ENCODE measurements at places on chromosomes 5 and 9. TPM values are rescaled to one million over a fixed set of nuclear protein-coding genes. Genes with fewer than 3 reads are reported as not detected.

- no peak for DNase-seq
Observed at GRCh38 chr5:150213530-150213929, 23.7 kb downstream of the SLC6A7 start.

DNA sequence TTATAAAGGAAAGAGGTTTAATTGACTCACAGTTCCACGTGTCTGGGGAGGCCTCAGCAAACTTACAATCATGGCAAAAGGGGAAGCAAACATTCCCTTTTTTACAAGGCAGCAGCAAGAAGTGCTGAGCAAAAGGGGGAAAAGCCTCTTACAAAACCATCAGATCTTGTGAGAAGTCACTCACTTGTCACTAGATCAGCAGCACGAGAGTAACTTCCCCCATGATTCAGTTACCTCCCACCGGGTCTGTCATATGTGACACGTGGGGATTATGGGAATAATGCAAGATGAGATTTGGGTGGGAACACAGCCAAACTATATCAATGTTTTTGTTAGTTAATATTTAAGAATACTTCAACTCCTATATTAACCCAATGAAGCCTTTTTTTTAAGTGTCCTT is 275.2 kb upstream of the CDH9 start:
- no peak for DNase-seq

DNA sequence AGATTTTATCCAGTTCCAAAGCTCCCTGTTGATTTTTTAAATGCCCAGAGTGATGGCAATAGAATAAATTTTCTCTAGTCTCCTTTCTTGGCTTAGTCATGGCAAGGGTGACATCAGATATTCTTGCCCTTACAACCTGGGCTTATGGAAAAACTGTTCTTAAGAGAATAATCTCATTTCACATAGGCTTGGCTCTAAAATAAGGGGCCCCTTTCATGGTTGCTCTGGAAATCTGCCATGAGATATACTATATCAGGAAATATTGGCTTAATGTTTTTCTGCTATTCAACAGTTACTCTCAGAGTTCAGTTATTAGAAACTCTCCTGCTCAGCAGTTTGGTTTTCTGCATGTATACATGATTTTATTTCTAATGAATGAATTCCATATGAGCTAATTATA is 7.8 kb downstream of the HMHB1 start:
- DNase-seq: no peak

NR5A1 gene
- total RNA-seq: not detected

ODF2 gene
- 15.2 TPM for total RNA-seq

DNA sequence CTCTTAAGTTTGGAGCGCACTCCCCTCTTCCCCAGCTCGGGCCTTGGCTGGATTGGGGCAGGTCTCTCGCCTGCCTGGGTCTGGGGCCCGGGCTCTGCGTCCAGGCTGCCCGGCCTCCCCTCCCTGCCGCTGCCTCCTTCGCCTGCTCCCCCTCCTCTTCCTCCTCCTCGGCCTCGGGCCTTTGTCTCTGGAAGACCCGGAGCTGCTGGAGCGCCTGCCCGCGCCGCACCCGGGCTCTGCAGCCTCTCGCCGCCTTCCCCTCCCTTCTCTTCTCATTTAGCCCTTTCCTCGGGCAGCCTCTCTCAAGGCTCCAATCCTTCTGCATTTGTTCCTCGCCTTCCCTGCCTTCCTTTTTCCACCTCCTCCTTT is 218.5 kb downstream of the C9orf50 start:
- no peak for DNase-seq

KLF9 gene
- total RNA-seq: 67.4 TPM

- DNase-seq: no peak
Observed at GRCh38 chr5:15664961-15665360, 165.0 kb downstream of the FBXL7 start.

GRCh38 chr5:178223828-178224335 is 8.7 kb downstream of the PHYKPL start:
- DNase-seq: no peak

GRCh38 chr5:40160435-40160834 is 519.3 kb upstream of the PTGER4 start:
- DNase-seq: no peak

DNA sequence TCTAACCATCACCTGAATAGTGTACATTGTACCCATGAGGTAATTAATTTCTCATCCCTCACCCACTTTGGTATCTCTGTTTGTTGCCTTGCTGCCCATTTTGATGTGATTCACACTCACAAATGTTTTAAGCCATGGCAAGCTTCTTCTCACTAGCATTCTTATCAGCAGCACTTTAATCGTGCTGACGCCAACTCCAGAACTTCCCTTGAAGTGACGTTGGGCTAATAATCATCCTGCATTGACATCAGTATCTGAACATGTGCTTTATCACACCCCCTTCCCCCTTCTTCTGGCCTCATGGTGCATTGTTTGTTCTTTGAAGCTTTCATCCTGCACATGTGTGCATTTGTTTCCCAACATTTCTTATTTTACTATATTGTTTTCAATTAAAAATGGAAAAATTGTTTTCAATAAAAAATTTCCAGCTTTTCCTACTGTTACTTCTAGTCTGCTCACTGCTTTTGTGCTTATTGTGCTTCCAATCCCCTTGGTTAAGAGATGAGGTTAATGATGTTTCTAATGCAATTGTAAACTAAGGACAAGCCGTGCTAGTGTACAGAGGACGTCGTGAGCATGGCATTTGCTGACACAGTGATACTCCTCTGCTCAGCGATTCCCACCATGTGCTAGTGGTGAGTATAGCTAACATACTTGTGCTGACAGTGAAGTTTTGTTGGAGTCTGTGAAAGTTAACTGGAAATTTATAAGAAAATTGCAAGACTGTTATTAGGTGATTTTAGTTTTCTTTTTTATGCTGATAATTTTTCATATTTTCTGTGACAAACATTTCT is 238.5 kb downstream of the KDM4C start:
- no peak for DNase-seq

LCN1 gene
- total RNA-seq: not detected

GRCh38 chr5:73450672-73451223 is 2.2 kb upstream of the FOXD1 start:
- no peak for DNase-seq

GRCh38 chr5:103929338-103930013 is 366.9 kb upstream of the NUDT12 start:
- no peak for DNase-seq

GRCh38 chr5:89064736-89065135 is 181.8 kb upstream of the MEF2C start:
- DNase-seq: no peak

GRCh38 chr5:59559323-59559722 is 334.2 kb downstream of the PDE4D start:
- DNase-seq: no peak

CDC20B gene
- not detected for total RNA-seq

DNA sequence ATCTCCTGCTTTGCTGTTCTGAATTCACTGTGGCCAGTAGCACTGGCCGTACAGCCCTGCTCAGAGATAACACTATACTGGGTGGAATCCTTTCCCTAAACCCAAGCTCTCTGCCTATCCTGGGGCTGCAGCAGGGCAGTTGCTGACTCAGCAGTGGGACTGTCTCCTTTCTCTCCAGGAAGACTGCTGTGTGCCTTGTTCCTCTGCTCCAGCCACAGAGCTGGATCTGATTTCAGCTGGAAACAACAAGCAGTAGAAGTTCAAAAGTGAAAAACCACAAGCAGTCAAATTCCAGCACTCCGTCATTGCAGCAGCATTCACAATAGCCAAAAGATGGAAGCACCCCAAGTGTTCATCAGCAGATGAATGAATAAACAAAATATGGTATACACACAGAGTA is 105.0 kb downstream of the FBXL7 start:
- DNase-seq: no peak

GRCh38 chr9:102778746-102779145 is 216.4 kb upstream of the CYLC2 start:
- no peak for DNase-seq

- DNase-seq: no peak
Observed at GRCh38 chr9:973295-973834, 3.1 kb upstream of the DMRT3 start.

SLC4A9 gene
- total RNA-seq: not detected

STPG3 gene
- total RNA-seq: not detected

DNA sequence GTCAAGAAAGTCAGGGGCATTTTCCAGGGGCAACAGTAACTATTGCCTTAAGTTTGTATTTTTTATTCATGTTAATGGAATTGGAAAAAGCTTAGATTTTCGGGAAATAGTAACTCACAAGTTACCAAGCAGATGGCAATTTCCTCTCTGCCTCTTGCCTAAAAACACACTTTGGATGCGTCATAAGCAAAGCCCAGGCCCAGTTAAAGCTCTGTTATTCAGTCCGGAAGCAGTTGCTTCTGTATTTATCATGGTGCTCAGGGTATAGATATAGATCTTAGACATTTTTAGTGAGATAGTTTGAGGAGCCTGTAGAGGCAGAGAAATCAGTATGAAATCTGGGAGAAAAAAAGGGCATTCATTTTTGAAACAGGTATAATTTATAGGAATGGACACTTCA is 260.3 kb upstream of the TNC start:
- no peak for DNase-seq

ARL15 gene
- 24.2 TPM for total RNA-seq

DNA sequence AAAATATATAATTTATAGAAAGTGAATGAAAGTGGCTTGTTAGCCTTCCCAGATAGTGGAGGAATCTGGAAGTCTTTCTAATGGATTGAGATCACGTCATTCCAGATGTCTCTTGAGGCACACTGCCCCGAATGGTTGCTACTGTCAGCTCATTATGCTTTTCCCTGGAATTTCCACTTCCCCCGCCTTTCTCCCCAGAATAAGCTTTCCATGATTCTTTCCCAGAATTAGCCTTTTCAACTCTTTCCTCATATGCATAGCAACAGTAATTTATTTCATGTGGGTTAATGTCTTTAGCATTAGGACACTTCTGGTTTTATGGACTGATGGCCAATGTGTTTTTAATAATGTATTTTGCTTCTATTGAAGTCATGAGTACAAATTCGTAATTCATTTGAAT is 81.5 kb downstream of the PALM2AKAP2 start:
- peak; percentile 64 for DNase-seq

GPR151 gene
- not detected for total RNA-seq

- no peak for DNase-seq
Observed at GRCh38 chr5:180341595-180341994, 11.5 kb downstream of the GFPT2 start.

DNA sequence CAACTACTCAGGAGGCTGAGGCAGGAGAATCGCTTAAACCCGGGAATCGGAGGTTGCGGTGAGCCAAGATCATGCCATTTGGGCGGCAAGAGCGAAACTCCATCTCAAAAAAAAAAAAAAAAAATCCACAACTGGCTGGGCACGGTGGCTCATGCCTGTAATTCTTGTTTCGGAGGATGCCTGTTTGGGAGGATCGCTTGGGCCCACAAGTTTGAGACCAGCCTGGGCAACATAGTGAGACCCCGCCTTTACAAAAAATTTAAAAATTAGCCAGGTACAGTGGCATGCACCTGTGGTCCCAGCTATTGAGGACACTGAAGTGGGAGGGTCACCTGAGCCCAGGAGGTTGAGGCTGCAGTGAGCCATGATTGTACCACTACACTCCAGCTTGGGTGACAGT is 1.9 kb upstream of the EIF4EBP3 start:
- DNase-seq: no peak

DNA sequence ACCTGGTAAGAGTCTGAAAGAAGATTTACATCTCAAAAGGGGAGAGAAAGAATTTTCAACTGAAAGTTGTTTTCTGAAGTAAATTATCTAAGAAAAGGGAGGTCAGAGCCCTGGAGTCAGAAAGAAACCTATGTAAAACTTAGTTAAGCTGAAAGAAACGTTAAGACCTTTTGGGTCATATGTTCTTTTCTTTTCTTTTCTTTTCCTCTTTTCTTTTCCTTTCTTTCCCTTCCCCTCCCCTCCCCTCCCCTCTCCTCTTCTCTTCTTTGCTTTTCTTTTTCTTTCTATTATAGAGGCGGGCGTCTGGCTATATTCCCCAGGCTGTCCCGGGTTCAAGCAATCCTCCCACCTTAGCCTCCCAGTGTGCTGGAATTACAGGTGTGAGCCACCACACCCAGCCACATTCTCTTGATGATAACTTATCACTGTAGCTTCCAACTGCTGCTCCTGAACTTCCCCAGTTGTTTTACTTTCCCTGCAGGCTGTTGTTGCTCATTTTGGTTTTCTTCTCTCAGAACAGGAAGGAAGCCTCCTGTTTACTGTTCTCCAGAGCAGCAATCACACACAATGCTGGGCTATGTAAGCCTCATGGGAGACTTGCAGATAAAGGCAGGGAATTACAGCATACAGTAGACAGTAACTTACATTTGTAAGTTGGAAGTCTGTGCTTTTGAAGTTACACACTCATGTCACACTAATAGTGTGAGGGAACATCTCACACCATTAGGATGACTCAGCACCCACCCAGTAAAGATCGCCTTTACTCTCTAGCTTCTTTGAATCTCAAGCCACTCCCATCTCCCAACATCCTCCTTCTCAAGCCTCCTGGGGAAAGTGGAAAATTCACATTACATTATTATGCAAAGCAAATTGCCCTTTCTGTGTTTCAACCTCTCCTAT is 2216.6 kb upstream of the WWC1 start:
- no peak for DNase-seq

DNA sequence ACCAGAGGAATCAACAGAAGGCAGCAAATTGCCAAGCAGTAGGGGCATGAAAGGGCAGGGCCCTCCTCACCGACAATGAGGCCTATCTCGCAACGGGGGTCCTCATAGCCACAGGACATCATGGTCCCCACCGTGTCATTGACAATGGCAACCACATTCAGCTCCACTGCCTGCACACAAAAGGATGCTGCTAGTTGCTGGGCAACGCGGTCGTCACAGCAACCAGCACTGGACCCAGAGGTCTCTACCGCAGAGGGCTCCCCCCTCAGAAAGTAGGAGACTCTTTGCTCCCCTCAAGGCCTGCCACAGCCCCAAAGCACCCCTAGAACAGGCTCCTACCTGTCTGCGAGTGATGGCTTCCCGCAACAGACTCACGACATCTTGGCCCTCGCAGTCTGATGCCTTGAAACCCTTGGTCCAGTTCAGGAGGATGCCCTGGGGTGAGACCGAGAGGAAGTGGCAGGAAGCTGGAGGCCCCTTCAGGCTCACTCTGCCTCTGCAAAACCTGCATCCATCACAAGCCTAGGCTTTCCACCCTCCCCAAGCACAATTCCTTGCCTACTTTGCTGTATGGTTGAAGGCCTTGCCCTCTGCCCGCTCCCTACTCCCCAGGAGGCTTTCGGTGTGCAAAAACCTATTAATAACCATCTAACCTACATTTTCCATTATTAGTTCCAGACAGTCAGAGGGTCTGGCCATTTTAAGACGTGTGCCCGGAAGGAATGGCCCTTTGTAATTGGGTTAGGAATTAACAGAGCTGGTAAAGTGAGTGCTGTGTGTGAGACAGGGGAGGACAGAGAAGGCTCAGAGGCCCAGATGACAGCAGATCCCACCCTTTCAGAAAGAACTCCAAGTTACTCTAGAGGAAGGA is 15.2 kb downstream of the HK3 start:
- DNase-seq: no peak

SLC6A19 gene
- not detected for total RNA-seq
